Fibroblast of lung (primary cell): ENCODE measurements at places on chromosomes 4 and X.

GRCh38 chr4:87166296-87166854 is 54.0 kb downstream of the KLHL8 start:
- no peak for DNase-seq

DNA sequence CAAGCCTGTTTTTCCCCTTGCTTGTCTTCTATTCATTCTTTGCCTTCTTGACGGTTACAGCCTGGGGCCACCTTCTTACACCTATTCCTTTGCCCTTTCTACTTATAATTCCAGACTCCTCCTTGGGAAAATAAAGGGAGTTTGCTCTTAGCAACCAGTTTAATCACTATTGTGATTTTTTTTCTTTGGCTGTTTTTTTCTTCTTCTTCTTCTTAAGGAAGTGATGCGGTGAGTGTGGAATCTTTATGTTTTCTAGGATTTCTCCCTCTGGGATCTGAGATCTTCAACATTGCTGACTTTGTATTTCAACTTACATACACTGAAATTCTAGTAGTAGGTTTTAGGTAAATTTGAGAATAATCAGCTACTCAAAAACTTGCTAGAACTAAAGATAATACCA is 1.1 kb upstream of the KLHL13 start:
- no peak for DNase-seq

GRCh38 chrX:47608130-47608810 is 11.4 kb downstream of the SYN1 start:
- no peak for DNase-seq

DNA sequence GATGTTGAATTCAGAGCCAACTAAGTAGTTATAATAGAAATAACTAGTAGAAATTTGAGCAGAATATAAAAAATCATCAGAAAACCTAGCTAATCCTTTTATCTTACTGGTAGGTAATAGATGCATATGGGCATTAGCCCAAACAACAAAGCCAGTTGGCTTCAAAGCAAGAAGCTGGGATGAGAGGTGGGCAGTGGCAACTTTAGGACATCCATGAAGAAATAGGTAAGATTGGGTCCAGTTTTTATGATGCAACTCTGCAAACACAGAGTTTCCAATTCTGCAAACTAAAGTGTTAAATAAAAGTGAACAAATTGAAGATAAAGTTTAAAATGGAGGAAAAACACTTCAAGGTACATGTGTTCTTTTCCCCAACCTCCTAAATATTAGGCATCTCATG is 5.1 kb downstream of the PGRMC2 start:
- no peak for DNase-seq
